ENCODE measurements at places on chromosomes 1 and 21. TPM values are rescaled to one million over a fixed set of nuclear protein-coding genes. Genes with fewer than 3 reads are reported as not detected.

- DNase-seq, result no peak
Measured at GRCh38 chr1:110133436-110133835, 16.9 kb upstream of the SLC6A17 start.

Gene HRNR
- polyA plus RNA-seq, result 0.57 TPM

GRCh38 chr1:209648931-209649776, 3.1 kb downstream of the LAMB3 start:
- DNase-seq, result no peak

Gene PROK1
- polyA plus RNA-seq, result not detected

All from renal cortex interstitium (tissue), 15 donors.